ENCODE measurements at places on chromosomes 16 and 17. TPM values are rescaled to one million over a fixed set of nuclear protein-coding genes. Genes with fewer than 3 reads are reported as not detected.

GRCh38 chr17:43024407-43025289, at the start of gene RND2:
TSS of gene RND2 (plus strand) at chr17:43025231. CDS start at chr17:43025348, 117 bp downstream.
- no peaks in the 10 kb centered on the region for H3K36me3 ChIP-seq
- H3K27ac ChIP-seq, result no peak within 1 kb of the TSS
- peaks cover 31% of the 10 kb centered on the region for H3K4me1 ChIP-seq

DNA sequence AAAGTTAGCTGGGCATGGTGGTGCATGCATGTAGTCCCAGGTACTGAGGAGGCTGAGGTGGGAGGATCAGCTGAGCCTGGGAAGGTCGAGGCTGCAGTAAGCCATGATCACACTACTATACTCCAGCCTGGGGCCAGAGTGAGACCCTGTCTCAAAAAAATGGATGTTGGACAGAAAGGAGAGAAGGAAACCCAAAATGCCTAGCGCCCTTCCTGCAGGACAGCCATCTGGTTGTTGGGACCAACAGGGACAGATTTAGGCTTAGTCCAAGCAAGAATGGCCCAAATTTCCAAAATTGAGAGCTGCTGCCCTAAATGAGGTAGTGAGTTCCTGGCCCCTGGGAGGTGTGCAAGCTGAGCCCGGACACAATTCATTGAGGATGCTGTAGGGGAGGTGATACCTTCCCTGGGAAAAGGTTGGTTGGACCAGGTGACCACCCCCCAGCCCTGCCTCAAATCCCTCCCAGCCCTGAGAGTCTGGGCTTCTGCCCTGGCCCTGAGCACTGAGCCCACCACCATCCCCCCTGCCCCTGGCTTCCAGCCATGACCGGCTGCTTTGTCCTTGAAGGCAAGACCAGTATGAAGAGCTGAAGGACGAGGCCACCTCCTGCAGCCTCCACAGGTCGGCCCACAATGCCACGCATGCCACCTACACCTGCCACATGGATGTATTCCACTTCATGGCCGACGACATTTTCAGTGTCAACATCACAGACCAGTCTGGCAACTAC, 35.1 kb downstream of the IL21R start:
- H3K27ac ChIP-seq, result peak overlapping the region; percentile 36
- peaks cover 12% of the 10 kb centered on the region for H3K4me1 ChIP-seq
- no peak for DNase-seq
- H3K4me3 ChIP-seq, result no peak overlapping the region
- no peaks in the 10 kb centered on the region for H3K27me3 ChIP-seq

DNA sequence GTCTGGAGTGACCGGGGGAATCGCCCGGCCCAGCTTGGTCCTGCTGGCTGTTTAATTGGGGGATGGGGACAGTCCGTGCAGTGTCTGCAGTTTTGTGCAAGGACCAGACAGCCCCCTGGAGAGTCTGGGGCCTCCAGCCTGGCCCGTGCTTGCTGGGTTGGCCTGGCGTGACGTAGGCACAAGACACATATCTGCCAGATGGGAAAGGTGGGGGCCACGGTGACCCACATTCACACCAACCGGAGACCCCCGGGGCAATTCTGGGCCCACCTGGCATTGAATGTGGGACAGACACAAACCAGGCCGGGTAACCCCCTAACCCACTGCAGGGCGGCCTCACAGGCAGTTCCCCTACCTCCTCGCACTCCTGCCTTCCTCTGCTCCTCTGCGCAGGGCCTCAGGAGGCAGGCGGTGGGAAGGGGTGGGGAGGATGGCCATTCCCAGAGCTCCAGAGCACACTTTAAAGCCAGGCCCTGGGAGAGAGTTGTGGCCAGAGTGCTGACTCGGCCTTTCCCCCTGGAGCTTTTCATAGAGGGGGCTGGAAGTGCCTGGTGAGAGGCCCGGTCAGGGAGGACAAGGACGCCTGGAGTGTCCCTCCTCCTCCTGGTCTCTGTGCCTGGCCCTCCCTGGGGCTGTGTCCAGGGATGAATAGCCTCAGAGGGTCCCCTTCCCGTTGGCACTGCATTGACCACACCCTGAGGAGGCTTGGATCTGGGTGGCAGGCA, 1.5 kb downstream of the MRC2 start:
- no peak overlapping the region for H3K4me3 ChIP-seq
- no peaks in the 10 kb centered on the region for H3K36me3 ChIP-seq
- no peaks in the 10 kb centered on the region for H3K27me3 ChIP-seq
- no peak for DNase-seq
- no peak overlapping the region for H3K27ac ChIP-seq

GRCh38 chr17:55426851-55427586, 5.4 kb upstream of the MMD start:
- H3K27ac ChIP-seq, result no peak overlapping the region
- H3K4me3 ChIP-seq, result no peak overlapping the region
- H3K27me3 ChIP-seq, result no peaks in the 10 kb centered on the region
- no peak for DNase-seq
- peaks cover 18% of the 10 kb centered on the region for H3K4me1 ChIP-seq

- DNase-seq, result peak; percentile 16
- peaks cover 24% of the 10 kb centered on the region for H3K27me3 ChIP-seq
- no peaks in the 10 kb centered on the region for H3K36me3 ChIP-seq
Measured at GRCh38 chr17:73901661-73902415, 257.6 kb upstream of the SDK2 start.

DNA sequence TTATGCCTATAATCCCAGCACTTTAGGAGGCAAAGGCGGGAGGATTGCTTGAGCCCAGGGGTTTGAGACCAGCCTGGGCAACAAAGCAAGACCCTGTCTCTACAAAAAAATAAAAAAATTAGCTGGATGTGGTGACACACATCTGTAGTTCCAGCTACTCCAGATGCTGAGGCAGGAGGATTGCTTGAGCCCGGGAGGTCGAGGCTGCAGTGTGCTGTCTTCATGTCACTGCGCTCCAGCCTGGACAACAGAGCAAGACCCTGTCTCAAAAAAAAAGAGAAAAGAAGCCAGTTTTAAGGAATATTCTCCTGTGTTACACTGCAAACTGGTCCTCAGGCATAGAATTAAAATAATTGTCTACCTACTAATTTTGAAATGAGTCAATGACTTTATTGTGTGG, 47.9 kb downstream of the NSRP1 start:
- no peak overlapping the region for H3K27ac ChIP-seq
- no peak for DNase-seq
- H3K4me3 ChIP-seq, result no peak overlapping the region

- H3K4me1 ChIP-seq, result peaks cover 20% of the 10 kb centered on the region
- H3K27me3 ChIP-seq, result no peaks in the 10 kb centered on the region
- H3K4me3 ChIP-seq, result peak overlapping the region; percentile 78
- peak; percentile 11 for DNase-seq
- H3K36me3 ChIP-seq, result no peaks in the 10 kb centered on the region
Measured at GRCh38 chr16:58732545-58733247, 1.4 kb downstream of the GOT2 start.

DNA sequence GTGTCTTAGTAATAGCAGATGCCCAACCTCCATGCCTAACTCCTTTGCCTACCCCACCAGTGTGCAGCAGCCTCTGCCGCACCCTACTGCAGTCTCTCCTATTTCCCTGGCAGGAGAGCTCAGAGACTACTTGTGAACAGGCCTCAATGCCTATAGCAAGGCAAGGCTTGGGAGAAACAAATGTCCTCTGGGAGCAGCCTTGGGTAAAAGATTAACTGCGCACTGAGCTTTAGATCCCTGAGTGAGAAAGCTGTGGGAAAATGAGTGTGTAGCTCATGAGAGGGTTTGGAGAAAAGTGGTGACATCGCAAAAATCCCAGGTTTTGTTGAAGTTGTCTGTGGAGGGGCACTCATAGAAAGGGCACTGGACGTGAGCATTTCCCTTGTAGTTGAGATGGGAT, 335.8 kb downstream of the WWOX start:
- no peak overlapping the region for H3K4me3 ChIP-seq
- no peak for DNase-seq
- no peaks in the 10 kb centered on the region for H3K4me1 ChIP-seq
- no peaks in the 10 kb centered on the region for H3K36me3 ChIP-seq
- H3K27me3 ChIP-seq, result no peaks in the 10 kb centered on the region

DNA sequence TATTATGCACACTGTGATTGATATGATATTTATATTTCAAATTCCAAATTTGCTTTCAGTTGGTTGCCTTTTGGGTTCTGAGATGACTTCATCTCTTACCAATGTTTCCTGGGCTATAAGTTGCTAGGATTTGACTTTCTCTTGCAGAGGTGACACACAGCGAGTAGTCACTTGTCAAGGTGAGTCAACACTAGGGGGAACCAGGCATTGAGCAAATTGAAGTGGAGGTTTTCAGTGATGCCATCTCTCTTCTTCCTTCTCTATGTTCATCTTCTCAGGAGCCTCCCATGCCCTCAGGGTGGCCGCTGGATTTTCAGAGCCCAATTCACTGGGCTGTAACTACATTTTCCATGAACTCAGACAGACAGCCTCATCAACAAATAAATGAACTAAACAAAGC, 6.0 kb upstream of the CPD start:
- no peaks in the 10 kb centered on the region for H3K36me3 ChIP-seq
- no peaks in the 10 kb centered on the region for H3K4me1 ChIP-seq
- peaks cover 32% of the 10 kb centered on the region for H3K27me3 ChIP-seq
- H3K27ac ChIP-seq, result no peak overlapping the region
- no peak overlapping the region for H3K4me3 ChIP-seq

- H3K4me3 ChIP-seq, result no peak overlapping the region
- DNase-seq, result no peak
- H3K36me3 ChIP-seq, result no peaks in the 10 kb centered on the region
- H3K27ac ChIP-seq, result no peak overlapping the region
- H3K4me1 ChIP-seq, result no peaks in the 10 kb centered on the region
Measured at GRCh38 chr17:37884516-37884915, 39.7 kb upstream of the TBC1D3K start.

GRCh38 chr16:20045886-20046285, 27.8 kb downstream of the GPR139 start:
- no peak overlapping the region for H3K27ac ChIP-seq
- no peaks in the 10 kb centered on the region for H3K36me3 ChIP-seq
- no peaks in the 10 kb centered on the region for H3K4me1 ChIP-seq

DNA sequence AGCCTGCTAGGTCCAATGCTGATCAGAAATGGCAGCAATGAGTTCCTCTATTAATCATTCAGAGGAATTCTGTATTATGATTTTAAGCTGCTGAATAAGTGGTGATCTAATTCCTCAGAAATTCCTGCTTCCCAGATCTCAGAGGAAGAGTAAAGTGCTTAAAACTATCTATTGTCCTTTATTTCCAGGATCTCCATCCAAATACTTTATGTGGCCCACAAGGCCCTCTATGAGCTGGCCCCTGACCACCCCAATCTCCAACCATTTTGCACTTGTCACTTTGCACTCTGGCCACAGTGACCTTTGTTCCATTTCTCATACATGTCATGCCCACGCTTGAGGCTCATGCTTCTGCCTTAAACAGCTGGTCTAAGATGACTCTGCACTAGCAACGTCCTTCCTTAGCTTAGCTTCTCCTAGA, 93.7 kb downstream of the CA10 start:
- H3K27ac ChIP-seq, result no peak overlapping the region
- H3K27me3 ChIP-seq, result no peaks in the 10 kb centered on the region
- no peak for DNase-seq
- no peaks in the 10 kb centered on the region for H3K4me1 ChIP-seq
- H3K36me3 ChIP-seq, result no peaks in the 10 kb centered on the region
- H3K4me3 ChIP-seq, result no peak overlapping the region

- no peaks in the 10 kb centered on the region for H3K27me3 ChIP-seq
- H3K4me1 ChIP-seq, result no peaks in the 10 kb centered on the region
- no peak overlapping the region for H3K4me3 ChIP-seq
- no peaks in the 10 kb centered on the region for H3K36me3 ChIP-seq
Measured at GRCh38 chr16:81266680-81267095, 28.2 kb downstream of the BCO1 start.

DNA sequence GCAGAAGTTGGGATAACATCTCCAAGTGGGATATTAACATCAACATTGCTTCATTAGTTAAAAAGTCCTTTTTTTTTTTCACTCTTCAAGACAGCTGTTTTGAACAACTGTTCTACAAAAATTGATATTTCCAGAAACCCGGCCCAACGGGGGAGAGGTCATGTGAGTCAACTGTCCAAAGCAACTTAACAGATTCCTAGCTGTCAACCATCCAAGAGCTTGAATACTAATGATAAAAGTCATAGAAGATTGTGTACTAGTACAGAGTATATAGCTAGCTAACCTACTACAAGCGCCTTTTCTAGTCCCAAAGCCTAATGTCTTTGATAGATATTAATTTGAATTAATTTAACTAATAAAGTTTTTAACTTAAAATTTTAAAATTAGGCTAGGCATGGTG, 172.0 kb downstream of the CYB561 start:
- DNase-seq, result no peak
- H3K36me3 ChIP-seq, result no peaks in the 10 kb centered on the region
- no peak overlapping the region for H3K4me3 ChIP-seq

- no peak overlapping the region for H3K4me3 ChIP-seq
- H3K4me1 ChIP-seq, result no peaks in the 10 kb centered on the region
- H3K27ac ChIP-seq, result no peak overlapping the region
- no peaks in the 10 kb centered on the region for H3K27me3 ChIP-seq
Measured at GRCh38 chr16:79839466-79840341, 239.2 kb upstream of the MAF start.

- no peaks in the 10 kb centered on the region for H3K36me3 ChIP-seq
- H3K27me3 ChIP-seq, result no peaks in the 10 kb centered on the region
Measured at GRCh38 chr16:84608282-84608681, 9.6 kb downstream of the COTL1 start.

GRCh38 chr17:70544317-70544716, 375.0 kb downstream of the KCNJ2 start:
- H3K36me3 ChIP-seq, result no peaks in the 10 kb centered on the region
- no peaks in the 10 kb centered on the region for H3K27me3 ChIP-seq

- H3K4me1 ChIP-seq, result peaks cover 27% of the 10 kb centered on the region
- H3K27ac ChIP-seq, result no peak overlapping the region
- DNase-seq, result no peak
- no peaks in the 10 kb centered on the region for H3K36me3 ChIP-seq
Measured at GRCh38 chr16:56639045-56639444, 579 bp downstream of the MT1A start.

- no peak overlapping the region for H3K4me3 ChIP-seq
- H3K36me3 ChIP-seq, result peaks cover 4% of the 10 kb centered on the region
- DNase-seq, result no peak
- H3K4me1 ChIP-seq, result no peaks in the 10 kb centered on the region
Measured at GRCh38 chr17:74812109-74813009, 36.2 kb upstream of the NAT9 start.

DNA sequence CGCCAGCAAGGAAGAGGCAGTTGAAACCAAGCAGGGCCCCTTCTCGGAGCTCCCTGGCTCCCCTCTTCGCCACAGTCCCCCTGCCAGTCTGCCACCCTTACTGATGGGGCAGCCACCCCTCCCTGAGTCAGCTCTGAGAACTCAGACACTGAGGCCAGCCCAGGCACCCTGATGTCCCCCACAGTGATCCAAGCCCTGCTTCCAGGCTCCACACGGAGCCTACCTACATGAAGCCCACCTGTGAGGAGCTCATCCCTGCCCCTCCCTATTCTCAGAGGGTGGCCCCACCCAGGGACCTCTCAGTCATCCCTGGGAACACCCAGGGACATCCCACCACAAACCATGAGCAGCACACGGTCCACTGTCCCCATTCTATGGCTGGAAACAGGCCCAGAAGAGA, 8.9 kb downstream of the CNGB1 start:
- no peak for DNase-seq
- H3K27ac ChIP-seq, result no peak overlapping the region
- no peaks in the 10 kb centered on the region for H3K27me3 ChIP-seq
- H3K4me1 ChIP-seq, result no peaks in the 10 kb centered on the region
- H3K4me3 ChIP-seq, result no peak overlapping the region

Gene ITGB4
- total RNA-seq, result 1.1 TPM

Gene EME2
- total RNA-seq, result 42.5 TPM

Gene DRC3
- 0.17 TPM for total RNA-seq

Gene LRRC37A
- 22.1 TPM for total RNA-seq

Gene SEZ6
- not detected for total RNA-seq

Gene RABEP2
- 132 TPM for total RNA-seq

Gene GSG1L
- total RNA-seq, result not detected

Gene OR3A3
- total RNA-seq, result not detected

Gene RNF222
- total RNA-seq, result not detected

Gene TP53TG3C
- total RNA-seq, result not detected

Gene TLCD1
- 3.1 TPM for total RNA-seq

Gene SLC22A31
- total RNA-seq, result not detected

Gene CMIP
- 168 TPM for total RNA-seq
